ENCODE measurements at places on chromosomes 11 and 22. TPM values are rescaled to one million over a fixed set of nuclear protein-coding genes. Genes with fewer than 3 reads are reported as not detected.

- H3K27ac ChIP-seq: no peak overlapping the region
- H3K4me3 ChIP-seq: no peak overlapping the region
- H3K27me3 ChIP-seq: no peaks in the 10 kb centered on the region
- peaks cover 2% of the 10 kb centered on the region for H3K4me1 ChIP-seq
- no peak for DNase-seq
These were observed 23.7 kb upstream of the SLC36A4 start for GRCh38 chr11:93221539-93221938.

MISFA gene
- 3.6 TPM for total RNA-seq

GRCh38 chr22:46546466-46547178, 9.2 kb upstream of the CELSR1 start:
- peak overlapping the region; percentile 82 for H3K27ac ChIP-seq
- no peaks in the 10 kb centered on the region for H3K27me3 ChIP-seq
- no peak overlapping the region for H3K4me3 ChIP-seq
- DNase-seq: no peak
- H3K36me3 ChIP-seq: no peaks in the 10 kb centered on the region
- peaks cover 14% of the 10 kb centered on the region for H3K4me1 ChIP-seq

DNA sequence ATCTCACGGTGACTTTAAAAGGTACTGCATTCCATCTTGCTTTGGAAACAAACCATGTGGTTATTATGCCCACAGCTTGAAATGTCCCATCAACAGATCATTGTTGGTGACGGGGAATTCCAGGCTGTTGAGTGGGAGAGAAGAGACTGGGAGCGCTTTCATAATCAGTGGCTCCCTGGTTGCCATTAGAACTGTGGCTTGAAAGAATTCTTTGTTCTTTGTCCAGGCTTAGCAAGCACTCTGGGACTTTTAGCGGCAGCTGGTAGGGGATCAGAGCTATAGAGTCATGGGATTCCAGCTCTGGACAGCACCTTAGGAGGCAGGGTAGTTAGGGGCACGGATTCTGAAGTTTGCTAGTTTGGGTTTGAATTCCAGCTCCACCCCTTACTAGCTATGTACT, 22.0 kb downstream of the MMP20 start:
- DNase-seq: no peak
- no peaks in the 10 kb centered on the region for H3K27me3 ChIP-seq
- no peaks in the 10 kb centered on the region for H3K36me3 ChIP-seq
- no peaks in the 10 kb centered on the region for H3K4me1 ChIP-seq
- no peak overlapping the region for H3K27ac ChIP-seq

PRR5L gene
- 17.5 TPM for total RNA-seq

DNA sequence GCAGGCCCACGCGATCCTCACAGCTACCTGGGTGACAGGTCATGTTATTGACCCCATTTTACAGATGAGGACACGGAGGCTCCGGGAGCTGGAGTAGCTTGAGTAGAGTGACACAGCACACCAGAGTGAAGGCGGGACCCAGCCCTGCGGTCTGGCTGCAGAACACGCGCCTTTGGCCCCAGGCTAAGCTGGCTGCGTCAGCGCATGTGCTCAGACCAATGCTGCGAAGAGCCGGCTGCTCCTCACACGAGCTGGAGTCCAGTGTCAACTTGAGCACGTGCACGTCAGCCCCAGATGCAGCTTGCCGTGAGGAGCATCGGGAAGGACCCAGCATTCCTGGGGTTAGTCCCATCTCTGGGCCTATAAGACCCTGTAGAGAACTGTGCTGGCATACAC, 49.9 kb downstream of the SCUBE1 start:
- H3K36me3 ChIP-seq: no peaks in the 10 kb centered on the region
- H3K4me3 ChIP-seq: no peak overlapping the region
- H3K27me3 ChIP-seq: no peaks in the 10 kb centered on the region
- peak; percentile 77 for DNase-seq
- H3K4me1 ChIP-seq: peaks cover 40% of the 10 kb centered on the region

GRCh38 chr11:58641803-58642581, 19.5 kb downstream of the CNTF start:
- H3K4me3 ChIP-seq: no peak overlapping the region
- H3K4me1 ChIP-seq: no peaks in the 10 kb centered on the region
- no peaks in the 10 kb centered on the region for H3K36me3 ChIP-seq

DNA sequence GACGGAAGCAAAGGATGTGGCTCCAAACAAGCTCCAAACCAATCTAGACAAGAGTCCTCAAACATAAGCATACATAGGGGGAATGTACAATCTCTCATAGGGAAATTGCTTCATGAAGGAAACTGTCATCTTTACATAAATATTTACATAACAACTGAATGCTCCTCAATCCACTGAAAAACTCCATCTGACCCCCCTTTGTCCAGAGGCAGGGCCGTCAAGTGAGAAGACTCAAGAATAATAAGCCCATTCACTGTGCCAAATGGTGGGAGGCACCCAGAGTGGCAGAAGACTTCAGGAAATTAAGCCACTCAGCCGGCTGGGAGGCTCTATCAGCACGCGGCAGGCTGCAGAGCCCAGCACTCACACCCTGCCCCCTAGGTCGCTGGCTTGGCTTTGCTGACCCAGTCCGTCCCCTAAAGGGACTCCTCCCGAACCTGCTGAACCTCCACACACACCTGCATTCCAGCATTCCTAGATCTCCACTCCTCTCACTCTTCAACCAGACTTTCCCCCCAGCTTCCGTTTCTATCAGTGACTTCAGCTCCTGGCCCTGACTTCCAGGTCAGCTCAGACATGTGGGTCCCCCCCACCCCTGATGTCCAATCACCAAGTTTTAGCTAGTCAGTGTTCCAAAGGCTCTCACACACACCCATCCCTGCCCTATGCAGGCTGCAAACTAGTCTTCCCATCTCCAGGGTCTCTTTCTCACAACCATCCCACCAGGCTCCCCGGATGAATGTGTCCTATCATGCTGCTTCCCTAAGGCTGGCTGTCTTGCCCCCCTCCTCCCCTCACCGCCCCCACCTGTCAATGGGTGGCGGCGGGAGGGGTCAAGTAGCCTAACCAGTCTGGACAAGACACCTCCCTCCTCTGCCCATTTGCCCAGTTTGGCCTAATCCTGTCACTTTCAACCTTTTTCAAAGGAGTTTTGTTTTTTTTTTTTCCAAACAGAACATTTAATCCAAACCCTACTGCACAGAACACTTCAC, 11.3 kb downstream of the VPS37C start:
- H3K4me3 ChIP-seq: no peak overlapping the region
- no peaks in the 10 kb centered on the region for H3K36me3 ChIP-seq
- DNase-seq: peak; percentile 34
- peak overlapping the region; percentile 36 for H3K27ac ChIP-seq
- no peaks in the 10 kb centered on the region for H3K27me3 ChIP-seq

- H3K27ac ChIP-seq: no peak overlapping the region
- H3K27me3 ChIP-seq: no peaks in the 10 kb centered on the region
- peaks cover 4% of the 10 kb centered on the region for H3K4me1 ChIP-seq
- DNase-seq: no peak
- no peaks in the 10 kb centered on the region for H3K36me3 ChIP-seq
- H3K4me3 ChIP-seq: no peak overlapping the region
These were observed 89.0 kb downstream of the ATXN10 start for GRCh38 chr22:45760682-45761081.

- H3K27ac ChIP-seq: no peak overlapping the region
- H3K4me1 ChIP-seq: no peaks in the 10 kb centered on the region
- no peaks in the 10 kb centered on the region for H3K27me3 ChIP-seq
These were observed 364.1 kb upstream of the PITPNB start for GRCh38 chr22:28283068-28283654.

ROBO4 gene
- 29.5 TPM for total RNA-seq

OR4A16 gene
- total RNA-seq: not detected

DNA sequence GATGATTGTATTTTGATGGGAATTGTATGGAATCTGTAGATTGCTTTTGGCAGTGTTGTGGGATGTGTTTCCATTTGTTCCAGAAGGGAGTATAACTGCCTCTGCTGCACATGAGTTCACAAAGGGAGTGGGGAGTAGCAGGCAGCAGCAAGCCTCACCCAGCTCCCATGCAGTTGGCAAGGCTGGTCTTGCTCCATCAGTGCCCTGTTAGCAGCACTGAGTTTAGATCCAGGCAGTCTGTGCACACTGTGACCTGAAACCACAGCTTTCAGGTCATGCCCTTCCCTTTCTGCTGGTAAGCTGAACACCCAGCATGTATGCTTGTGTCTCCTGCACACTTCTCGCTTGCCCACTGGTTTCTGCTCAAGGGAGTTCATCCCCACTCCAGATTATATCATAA, 3.7 kb upstream of the NUCB2 start:
- no peak overlapping the region for H3K27ac ChIP-seq
- DNase-seq: no peak
- no peak overlapping the region for H3K4me3 ChIP-seq
- H3K27me3 ChIP-seq: no peaks in the 10 kb centered on the region
- peaks cover 6% of the 10 kb centered on the region for H3K4me1 ChIP-seq

DNA sequence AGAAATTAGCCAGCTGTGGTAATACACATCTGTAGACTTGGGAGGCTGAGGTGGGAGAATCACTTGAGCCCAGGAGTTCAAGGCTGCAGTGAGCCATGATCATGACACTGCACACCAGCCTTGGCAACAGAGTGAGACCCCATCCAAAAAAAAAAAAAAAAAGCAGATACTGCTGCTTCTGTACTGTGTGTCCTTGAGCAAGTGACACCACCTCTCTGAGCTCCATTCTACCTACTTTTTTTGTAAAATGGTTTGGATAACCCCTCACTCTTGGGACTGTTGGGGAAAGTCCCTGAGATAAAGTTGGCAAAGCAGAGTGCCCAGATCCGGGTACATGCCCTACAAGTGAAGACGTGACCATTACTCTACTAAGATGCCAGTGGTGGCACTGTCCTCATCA, 2.7 kb downstream of the SEC14L3 start:
- no peak for DNase-seq
- H3K4me1 ChIP-seq: no peaks in the 10 kb centered on the region
- no peak overlapping the region for H3K27ac ChIP-seq
- no peaks in the 10 kb centered on the region for H3K27me3 ChIP-seq
- no peaks in the 10 kb centered on the region for H3K36me3 ChIP-seq

ZFTA gene
- 14.4 TPM for total RNA-seq

DNA sequence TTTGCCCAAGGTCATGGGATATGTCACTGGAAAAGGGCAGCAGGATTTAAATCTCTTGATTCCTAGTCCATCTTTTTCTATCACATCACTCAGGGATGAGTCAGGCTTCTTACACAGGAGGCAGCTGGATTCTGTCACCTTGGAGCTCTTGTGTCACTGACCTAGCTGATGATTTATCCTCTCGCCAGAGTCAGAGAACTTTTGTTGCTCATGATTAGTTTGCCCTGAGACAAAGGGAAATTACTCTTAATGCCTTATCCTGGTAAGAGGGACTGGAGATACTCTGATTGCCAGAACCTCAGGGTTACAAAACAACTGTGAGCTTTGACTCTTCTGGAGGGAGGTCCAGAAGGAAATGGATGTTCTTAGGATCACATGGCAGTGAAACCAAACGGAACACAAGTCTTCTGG, 10.1 kb downstream of the COA4 start:
- no peaks in the 10 kb centered on the region for H3K36me3 ChIP-seq
- H3K27me3 ChIP-seq: no peaks in the 10 kb centered on the region
- no peak for DNase-seq

DNA sequence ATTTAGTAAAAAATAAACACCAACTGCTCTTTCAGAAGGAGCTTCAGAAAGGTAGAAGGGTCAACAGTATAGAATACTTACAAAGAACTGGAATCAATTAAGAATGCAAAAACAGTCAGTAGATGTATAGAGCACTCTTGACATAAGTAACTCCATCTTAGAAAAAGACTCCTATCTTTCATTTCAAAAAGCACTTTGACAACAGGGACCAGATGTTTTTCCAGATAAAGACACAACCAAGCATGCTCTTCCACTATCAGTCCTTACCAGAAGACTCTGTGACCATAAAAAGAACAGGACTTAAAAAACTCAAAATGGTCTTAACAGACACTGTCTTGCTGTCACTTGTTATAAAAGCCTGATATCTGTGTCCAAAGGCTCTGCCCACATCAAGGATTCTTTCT, 5.2 kb downstream of the SLC25A17 start:
- peaks cover 5% of the 10 kb centered on the region for H3K4me1 ChIP-seq
- H3K27ac ChIP-seq: no peak overlapping the region
- no peak for DNase-seq
- H3K36me3 ChIP-seq: no peaks in the 10 kb centered on the region
- no peak overlapping the region for H3K4me3 ChIP-seq

PIWIL4 gene
- total RNA-seq: 6.0 TPM

CEND1 gene
- 0.16 TPM for total RNA-seq

MIOX gene
- 3.5 TPM for total RNA-seq

DNA sequence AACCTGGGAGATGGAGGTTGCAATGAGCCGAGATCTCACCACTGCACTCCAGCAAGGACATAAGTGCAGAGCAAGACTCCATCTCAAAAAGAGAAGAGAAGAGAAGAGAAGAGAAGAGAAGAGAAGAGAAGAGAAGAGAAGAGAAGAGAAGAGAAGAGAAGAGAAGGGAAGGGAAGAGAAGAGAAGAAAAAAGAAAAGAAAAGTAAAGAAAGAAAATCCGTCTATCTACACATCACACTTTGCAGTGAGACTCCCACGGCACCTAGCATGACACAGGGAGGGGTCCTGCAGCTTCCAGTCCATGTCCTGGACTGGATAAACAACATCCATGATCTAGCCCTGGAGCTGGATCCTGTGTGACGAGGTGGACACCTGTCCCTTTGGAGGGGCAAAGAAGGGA, 4.0 kb upstream of the PPARA start:
- peak; percentile 48 for DNase-seq
- H3K27ac ChIP-seq: no peak overlapping the region
- no peaks in the 10 kb centered on the region for H3K27me3 ChIP-seq
- no peak overlapping the region for H3K4me3 ChIP-seq

GRCh38 chr11:122305426-122306320, 189.7 kb upstream of the BLID start:
- H3K4me1 ChIP-seq: no peaks in the 10 kb centered on the region
- H3K36me3 ChIP-seq: no peaks in the 10 kb centered on the region
- no peak overlapping the region for H3K4me3 ChIP-seq

- no peaks in the 10 kb centered on the region for H3K27me3 ChIP-seq
- no peak overlapping the region for H3K27ac ChIP-seq
These were observed 86.0 kb downstream of the EHF start for GRCh38 chr11:34706709-34707461.

OR51E1 gene
- 1.4 TPM for total RNA-seq
